ENCODE measurements at places on chromosomes 16 and 17. TPM values are rescaled to one million over a fixed set of nuclear protein-coding genes. Genes with fewer than 3 reads are reported as not detected.

LPCAT2 gene
- 23.9 TPM for total RNA-seq

SMPD3 gene
- 0.25 TPM for total RNA-seq

KRT33A gene
- not detected for total RNA-seq

GGA2 gene
- total RNA-seq = 37.1 TPM

CCDC200 gene
- not detected for total RNA-seq

FBXL20 gene
- 9.4 TPM for total RNA-seq

ACSF3 gene
- total RNA-seq = 18.6 TPM

C17orf78 gene
- not detected for total RNA-seq

CD300C gene
- total RNA-seq = not detected

CPHXL2 gene
- not detected for total RNA-seq

ZFP1 gene
- 8.2 TPM for total RNA-seq
